ENCODE measurements at places on chromosomes 2 and 18.
A peak's percentile ranks its signal among the peaks of the same experiment; 100 is the strongest.

DNA sequence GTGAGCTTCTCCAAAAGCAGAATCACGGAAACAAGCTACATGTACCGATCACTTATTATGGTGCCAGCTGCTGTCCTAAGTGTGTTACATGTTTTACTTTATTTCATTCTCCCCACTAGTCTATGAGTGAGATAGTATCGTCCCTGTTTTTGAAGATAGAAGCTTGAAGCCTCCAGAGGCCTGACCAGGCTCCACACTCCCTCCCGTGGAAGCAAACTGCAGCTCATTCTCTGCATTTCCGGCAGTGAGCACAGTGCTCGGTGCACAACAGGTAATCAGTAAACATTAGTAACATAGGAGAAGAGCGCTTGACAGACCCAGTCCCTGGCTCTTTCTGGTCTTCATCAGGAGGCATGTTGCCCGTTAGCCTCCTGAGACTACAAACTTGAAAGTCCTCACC lies 72.9 kb downstream of the ZBTB7C start:
- peak; percentile 55 for ATAC-seq

DNA sequence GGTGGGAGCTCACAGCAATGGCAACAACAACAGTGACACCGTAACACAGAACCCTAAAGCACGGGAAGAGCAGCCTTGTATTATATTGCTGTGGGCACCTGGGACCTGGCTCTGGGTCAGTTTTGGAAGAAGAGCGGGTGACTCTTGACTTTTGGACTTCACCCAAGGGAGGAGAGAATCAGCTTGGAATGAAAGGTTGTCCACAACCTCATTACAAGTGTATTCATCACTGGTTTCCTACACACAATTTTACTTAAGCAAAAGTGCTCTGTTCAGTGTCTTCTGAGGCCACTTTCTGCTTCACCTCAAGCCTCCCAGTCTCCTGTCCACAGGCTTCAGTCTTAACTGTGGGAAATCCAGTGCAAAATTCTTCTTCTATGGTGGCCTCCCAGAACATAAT lies 263.8 kb downstream of the KCNE4 start:
- ATAC-seq = no peak

- ATAC-seq = no peak
Observed at GRCh38 chr2:242075168-242075567, 205.6 kb downstream of the RTP5 start.

- no peak for ATAC-seq
Observed at GRCh38 chr2:3754795-3755194, 51.4 kb downstream of the DCDC2C start.

DNA sequence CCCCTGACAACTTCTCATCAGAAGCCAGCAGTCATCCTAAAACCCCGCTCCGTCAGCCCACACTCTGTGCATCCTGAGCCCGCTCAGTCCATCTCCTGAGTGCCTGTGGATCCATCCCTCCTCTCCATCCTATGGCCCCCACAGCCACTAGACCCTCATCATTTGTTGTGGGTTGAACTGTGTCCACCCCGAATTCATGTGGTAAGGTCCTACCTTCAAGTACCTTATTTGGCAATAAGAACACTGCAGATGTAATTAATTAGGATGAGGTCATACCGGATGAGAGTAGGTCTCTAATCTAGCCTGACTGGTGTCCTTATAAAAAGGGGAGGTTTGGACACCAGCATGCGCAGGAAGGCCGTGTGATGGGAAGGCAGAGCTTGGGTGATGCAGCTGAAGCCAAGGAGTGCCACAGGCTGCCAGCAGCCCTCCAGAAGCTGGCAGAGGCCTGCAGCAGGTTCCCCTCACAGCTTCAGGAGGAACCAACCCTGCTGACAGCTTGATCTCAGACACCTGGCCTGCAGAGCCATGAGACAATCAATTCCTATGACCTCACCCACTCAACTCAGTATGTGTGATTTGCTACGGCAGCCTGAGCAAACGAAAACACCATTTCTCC lies 192.4 kb downstream of the ZBTB7C start:
- ATAC-seq = no peak

DNA sequence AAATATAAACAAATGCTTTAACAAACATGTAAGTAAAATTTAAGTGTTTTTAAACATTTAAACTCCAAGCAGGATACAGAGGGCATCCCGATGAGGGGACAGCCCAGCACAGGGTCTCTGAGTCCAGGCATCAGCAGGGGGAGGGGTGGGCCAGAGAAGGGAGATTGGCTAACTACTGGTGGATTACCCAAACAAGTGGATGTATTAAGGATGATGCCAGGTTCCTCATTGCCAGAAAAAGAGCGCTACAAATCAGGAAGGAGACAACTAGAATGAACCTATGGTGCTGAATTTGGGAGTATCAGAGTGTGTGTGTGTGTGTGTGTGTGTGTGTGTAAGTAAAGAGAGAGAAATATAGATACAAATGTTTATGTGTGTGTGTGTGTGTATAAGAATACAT lies 162.0 kb upstream of the RMP24 start:
- ATAC-seq = no peak
